ENCODE measurements at places on chromosomes 2 and 18. TPM values are rescaled to one million over a fixed set of nuclear protein-coding genes. Genes with fewer than 3 reads are reported as not detected.
A peak's percentile ranks its signal among the peaks of the same experiment; 100 is the strongest.

- DNase-seq: no peak
These were observed 158.4 kb downstream of the ATP9B start for GRCh38 chr18:79227621-79228020.

- no peak for DNase-seq
These were observed 214.5 kb upstream of the SALL3 start for GRCh38 chr18:78765142-78765541.

DNA sequence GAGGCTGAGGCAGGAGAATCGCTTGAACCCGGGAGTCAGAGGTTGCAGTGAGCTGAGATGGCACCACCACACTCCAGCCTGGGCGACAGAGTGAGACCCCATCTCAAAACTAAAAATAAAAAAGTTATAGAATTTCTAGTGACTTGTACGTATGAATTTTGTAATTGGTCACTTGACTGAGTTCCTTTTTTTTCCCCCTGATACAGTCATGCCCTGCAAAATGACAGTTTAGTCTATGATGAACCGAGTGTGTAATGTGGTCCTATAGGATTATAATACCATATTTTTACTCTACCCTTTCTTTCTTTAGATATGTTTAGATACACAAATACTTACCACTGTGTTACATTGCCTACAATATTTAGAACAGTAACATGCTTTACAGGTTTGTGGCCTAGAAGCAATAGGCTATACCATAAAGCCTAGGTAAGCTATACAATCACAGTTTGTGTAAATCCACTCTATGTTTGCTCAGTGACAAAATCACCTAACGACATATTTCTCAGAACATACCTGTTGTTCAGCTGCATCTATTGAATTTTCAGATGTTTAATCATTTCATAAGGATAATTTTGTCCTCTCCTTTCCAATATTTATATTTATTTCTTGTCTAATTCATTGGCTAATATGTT is 25.4 kb downstream of the SOCS6 start:
- DNase-seq: no peak

- no peak for DNase-seq
These were observed 749 bp downstream of the STK25 start for GRCh38 chr2:241507430-241508239.

- DNase-seq: no peak
These were observed 3.1 kb downstream of the BCL11A start for GRCh38 chr2:60550178-60550983.

- peak; percentile 89 for DNase-seq
These were observed 8.1 kb downstream of the VIT start for GRCh38 chr2:36704475-36705150.

GRCh38 chr2:27915874-27916273 is 25.3 kb downstream of the BABAM2 start:
- no peak for DNase-seq

DNA sequence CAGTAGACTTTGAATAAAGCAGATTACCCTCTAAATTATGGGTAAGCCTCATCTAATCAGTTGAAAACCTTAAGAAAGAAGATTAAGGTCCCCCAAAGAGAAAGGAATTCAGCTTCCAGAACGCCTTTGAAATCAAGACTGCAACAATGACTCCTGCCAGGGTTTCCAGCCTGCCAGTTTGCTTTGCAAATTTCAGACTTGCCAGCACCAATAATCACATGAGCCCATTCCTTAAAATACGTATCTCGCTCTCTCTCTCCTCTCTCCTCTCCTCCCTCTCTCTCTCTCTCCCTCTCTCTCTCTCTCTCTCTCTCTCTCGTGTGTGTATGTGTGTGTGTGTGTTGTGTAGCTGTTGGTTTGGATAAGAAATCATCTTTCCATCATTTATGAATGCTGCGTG is 184.2 kb downstream of the PDE1A start:
- DNase-seq: no peak

- no peak for DNase-seq
These were observed 54.7 kb downstream of the MYO1B start for GRCh38 chr2:191299866-191300265.

DNA sequence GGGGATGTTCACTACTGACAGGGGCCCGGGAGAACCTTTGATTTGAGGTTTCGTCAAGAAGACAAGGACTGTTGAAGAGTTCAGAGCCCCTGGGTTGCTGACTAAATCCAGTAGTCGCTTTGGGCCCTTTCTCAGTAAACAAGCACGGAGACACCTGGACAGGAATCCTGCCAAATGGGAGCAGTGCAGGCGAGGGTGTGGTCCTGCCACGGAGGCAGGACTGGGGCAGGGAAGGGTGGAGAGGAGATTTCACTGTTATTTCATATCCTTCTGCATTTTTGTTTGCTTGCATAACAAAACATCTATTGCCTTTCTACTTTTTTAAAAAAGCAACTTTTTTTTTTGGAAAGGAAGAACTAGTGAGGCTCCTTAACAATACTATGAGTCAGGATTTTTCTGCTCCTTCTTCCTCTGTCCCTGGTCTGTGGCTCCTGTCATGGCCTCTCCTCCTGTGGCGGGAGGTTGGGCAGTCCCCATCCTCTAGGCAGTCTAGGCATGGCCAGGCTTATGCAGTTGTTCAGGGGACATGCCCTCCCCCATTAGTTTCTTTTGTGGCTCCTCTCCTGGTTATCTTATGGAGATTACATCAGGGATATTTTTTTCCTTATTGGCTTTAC is 57.7 kb downstream of the ARHGEF4 start:
- no peak for DNase-seq

DNA sequence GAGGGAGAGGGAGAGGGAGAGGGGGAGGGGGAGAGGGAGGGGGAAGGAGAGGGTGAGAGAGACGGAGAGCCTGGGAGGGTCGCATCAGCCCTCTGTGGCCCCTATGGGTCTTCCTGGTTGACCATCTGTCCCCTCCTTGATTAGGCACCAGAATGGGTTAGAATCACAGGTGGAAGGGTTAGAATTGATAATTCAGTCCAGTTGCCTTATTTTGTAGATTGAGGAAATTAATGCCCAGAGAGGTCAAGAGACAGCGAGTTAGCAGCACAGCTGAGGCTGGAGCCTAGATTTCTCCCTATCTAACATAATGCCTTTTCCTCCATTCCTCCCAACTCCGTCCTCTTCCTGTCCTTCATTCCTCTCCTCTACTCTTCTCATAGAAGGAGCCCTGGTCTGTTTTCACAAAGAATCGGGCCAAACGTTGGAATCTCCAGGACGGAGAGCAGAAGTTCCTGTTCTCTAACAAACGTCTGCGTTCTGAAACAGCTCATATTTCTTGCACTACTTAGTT is 338 bp upstream of the THUMPD2 start:
- DNase-seq: no peak

DNA sequence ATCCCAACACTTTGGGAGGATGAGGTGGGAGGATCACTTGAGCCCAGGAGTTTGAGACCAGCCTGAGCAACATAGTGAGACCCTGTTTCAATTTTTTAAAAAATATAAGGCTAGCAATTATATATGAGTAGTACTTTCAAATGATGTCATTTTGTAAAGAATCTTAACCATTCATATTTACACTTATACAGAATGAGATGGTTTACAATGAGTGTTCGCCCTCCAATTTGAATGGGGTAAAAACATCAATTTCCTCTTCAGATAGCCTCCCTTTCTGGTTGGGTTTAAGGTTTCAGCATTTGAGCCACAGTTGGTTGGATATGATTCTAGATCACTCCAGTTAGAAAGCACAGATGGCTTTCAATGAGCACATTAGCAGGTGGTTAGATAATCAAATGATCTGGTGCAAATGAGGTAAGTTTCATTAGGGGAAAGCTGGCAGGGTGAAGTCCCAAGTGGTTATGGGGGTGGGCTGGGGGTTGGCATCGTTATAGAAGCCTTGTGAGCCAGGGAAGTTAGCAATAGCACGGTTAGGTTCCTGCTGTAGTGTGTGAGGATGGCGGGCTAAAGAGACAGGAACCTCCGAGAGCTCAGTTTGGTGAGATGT is 63.9 kb downstream of the TRPM8 start:
- no peak for DNase-seq

- DNase-seq: no peak
These were observed 84.1 kb downstream of the CTIF start for GRCh38 chr18:48622911-48623431.

DNA sequence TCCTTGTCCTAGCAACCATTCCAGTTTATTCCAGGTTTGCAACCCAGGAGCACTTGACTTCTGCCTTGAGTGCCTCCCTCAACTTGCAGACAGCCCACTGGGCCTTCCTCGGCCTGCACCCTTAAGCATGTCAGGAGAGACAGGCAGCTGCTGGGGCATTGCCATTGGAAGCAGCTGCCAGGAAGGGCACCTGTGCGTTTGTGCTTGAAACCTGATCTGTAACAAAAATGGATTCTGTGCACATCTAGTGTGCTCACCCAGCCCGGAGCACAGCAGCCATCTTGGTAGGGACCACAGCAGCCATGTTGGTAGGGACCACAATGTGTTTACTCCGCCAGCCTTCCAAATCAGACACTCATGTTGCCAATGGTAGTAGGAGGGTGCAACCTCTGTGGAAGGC is 44.3 kb upstream of the GLI2 start:
- no peak for DNase-seq

GRCh38 chr2:133378928-133379549 is 189.2 kb downstream of the NCKAP5 start:
- no peak for DNase-seq

- DNase-seq: no peak
These were observed 398.2 kb downstream of the ADCYAP1 start for GRCh38 chr18:1302861-1303260.

DNA sequence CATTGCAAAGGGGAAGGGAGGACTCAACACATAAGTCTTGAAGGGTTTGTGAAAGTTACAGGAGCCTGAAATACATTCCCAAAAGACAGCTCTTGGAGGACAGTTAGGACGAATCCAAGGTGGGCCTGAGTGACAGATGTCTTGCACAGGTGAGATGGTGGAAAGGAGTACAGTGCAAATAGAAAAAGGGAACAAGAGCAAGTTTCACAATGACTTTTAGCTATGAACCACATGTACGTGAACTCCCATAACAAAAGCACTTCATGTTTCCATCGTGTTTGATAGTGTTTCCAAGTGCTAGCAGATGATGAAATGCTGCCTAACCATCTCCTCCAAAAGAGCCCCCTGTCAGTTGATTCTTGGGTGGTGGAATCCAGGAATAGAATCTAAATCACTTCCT is 1.8 kb downstream of the IL18RAP start:
- DNase-seq: peak; percentile 60

- no peak for DNase-seq
These were observed at the start of gene PPP1R1C for GRCh38 chr2:181985632-181986205. Gene PPP1R1C (plus strand): TSS chr2:181985853. CDS start chr2:181986111, 258 bp downstream.

DNA sequence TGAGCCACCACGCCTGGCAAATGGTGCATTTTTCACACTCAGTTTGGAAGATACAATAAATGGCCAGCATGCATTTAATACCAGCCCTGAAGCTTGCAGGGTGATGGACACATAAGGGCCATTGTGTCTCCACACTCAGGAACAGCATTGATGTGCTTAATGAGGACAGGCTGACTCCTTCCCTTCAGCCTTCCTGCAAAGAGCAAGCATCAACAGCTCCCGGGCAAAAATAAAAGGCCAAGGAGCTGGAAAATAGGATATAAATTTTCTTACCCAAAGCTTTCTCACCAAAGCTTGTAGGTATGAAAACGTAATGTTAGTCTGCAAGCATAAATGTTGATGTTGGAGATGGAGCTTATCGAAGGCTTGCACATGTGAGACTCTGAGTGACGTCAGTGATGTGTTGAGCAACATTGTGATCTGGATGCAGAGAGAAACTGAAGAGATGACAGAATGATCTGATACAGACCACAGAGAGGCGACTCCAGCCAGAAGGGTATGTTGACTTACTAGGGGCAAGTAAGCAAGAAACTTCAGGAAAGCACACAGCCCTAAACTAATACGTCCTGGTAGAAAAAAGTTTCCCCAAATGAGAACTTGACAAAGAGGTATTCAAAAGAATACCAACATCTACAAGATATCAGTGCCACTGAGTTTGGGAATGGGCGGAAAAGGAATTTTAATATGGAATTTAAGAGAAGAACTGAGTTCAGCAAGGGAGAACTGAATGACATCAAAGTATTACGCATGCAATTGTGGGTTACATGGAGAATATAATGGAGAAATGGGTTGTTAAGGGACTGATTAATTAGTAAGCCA is 256.5 kb downstream of the TGIF1 start:
- DNase-seq: no peak

The TACR1 gene
- 6.5 TPM for total RNA-seq

The XIRP2 gene
- total RNA-seq: not detected

The SLC16A14 gene
- total RNA-seq: 2.0 TPM

The CNDP1 gene
- total RNA-seq: not detected

The PDE1A gene
- total RNA-seq: 11.2 TPM

The DNER gene
- total RNA-seq: 2.9 TPM

The RASGRP3 gene
- total RNA-seq: 8.7 TPM

The SERPINB4 gene
- total RNA-seq: not detected

The MOCOS gene
- 1.3 TPM for total RNA-seq

The CRYGD gene
- total RNA-seq: not detected

The SLC40A1 gene
- 35.3 TPM for total RNA-seq

The C1GALT1C1L gene
- total RNA-seq: 0.66 TPM

The C2orf80 gene
- not detected for total RNA-seq

The TEKT4 gene
- not detected for total RNA-seq

The AGAP1 gene
- 47.4 TPM for total RNA-seq

Data from esophagus muscularis mucosa (tissue), 4 donors.